Eye (tissue), 1 donor: ENCODE measurements at places on chromosomes 5 and 9.
A peak's percentile ranks its signal among the peaks of the same experiment; 100 is the strongest.

- peak; percentile 44 for DNase-seq
Measured at GRCh38 chr9:122949696-122950095, 8.9 kb downstream of the RABGAP1 start.

GRCh38 chr9:119273325-119273904, 95.8 kb downstream of the BRINP1 start:
- no peak for DNase-seq

- DNase-seq: no peak
Measured at GRCh38 chr9:71490810-71491209, 277.5 kb downstream of the CEMIP2 start.

DNA sequence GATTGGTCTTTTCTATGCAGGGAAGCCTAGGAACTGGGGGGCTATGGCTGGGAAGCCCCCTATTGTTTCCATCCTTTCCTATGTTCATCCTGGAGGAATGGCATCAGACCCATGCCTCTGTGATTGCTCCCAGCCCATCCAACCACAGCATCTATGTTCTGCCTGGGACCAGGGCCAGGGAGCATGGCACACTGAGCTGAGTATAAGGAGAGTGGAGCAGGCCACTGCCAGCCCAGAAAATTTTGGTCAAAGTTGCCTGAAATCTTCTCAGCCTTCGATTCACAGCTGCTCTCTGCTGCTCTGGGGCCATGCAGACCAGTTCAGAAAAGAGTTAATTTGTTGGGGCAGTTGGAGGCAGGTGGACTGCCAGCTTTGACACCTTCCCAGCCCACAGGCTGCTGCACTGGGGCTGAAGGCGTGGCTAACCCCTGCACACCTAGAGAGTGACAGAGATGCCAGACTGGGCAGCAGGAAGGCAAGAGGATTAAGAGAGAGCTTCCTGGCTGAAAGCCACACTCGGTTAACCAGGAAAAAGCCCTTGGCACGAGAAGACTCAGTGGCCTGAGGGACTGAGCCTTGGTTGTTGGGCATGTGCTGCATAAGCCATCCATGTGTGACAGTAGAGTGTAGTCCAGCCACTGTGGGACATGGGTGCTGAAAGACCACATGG, 12.1 kb downstream of the TGFBI start:
- no peak for DNase-seq

- DNase-seq: no peak
Measured at GRCh38 chr9:124108216-124108615, 96.6 kb downstream of the LHX2 start.

GRCh38 chr9:87387351-87388011, 110.2 kb upstream of the DAPK1 start:
- DNase-seq: no peak

DNA sequence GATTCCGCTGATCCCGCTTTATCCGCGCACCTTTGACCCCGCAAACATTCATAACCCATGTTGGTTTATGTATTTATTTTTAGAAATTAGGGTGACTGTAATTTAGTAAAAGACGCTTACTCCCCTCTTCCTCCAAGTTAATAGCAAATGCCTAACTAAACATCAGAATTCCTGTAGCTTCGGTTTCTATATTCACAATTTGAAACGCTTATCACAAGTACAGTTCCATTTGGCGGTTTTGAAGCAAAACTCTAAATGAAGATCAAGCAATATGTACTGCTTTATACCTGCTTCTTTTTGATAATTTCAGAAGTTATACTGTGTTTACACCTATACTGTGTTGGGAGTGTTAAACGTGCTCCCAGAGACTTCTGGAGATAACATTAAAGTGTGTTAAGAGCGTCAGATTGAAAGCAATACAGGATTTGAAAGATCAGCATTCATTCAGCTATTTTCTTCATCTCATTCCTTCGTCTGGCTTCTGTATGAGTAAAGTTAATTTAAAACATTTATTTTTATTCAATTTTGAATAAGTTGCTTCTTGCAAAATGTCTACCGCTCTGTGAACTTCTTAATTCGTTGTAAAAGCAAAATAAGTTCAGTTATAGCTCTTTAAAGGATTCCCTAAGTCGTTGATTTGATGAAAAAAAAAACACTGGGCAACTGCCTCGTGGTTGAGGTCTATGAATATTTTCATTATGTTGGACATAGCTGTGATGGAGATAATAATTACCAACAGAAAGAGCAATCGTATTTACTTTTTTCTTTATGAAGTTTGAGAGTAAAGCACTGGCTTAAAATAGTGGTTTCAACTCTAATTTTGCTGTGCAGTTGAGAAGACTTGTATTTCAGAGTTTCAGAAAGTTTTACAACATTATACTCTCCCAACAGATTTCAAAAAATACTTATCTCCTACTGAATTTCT, 2.5 kb downstream of the PRDM6 start:
- peak; percentile 84 for DNase-seq

GRCh38 chr9:127943011-127943662, 5.5 kb upstream of the DPM2 start:
- no peak for DNase-seq

- no peak for DNase-seq
Measured at GRCh38 chr5:149764086-149764485, 34.0 kb downstream of the PPARGC1B start.

DNA sequence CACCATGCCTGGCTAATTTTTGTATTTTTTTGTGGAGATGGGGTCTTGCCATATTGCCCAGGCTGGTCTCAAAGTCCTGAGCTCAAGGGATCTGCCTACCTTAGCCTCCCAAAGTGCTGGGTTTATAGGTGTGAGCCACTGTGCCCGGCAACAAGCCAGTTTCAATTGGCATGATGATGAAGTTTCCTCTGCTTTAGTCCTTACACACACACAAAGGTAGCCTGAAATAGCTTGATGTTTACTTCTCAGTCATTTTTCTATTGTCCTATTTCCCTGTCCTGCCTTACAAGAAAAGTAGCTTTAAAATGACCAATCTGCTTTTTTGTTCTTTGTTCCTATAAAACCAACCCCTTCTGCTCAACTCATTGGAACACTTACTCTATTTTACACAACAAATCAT, 33.6 kb downstream of the PDE6A start:
- DNase-seq: no peak

GRCh38 chr5:75536694-75537360, 25.1 kb downstream of the POLK start:
- no peak for DNase-seq

- DNase-seq: peak; percentile 77
Measured at GRCh38 chr5:180816608-180817534, 14.3 kb upstream of the MGAT1 start.

GRCh38 chr9:116280529-116280928, 126.9 kb downstream of the PAPPA start:
- no peak for DNase-seq

GRCh38 chr9:137417161-137418021, 5.6 kb downstream of the EXD3 start:
- no peak for DNase-seq

DNA sequence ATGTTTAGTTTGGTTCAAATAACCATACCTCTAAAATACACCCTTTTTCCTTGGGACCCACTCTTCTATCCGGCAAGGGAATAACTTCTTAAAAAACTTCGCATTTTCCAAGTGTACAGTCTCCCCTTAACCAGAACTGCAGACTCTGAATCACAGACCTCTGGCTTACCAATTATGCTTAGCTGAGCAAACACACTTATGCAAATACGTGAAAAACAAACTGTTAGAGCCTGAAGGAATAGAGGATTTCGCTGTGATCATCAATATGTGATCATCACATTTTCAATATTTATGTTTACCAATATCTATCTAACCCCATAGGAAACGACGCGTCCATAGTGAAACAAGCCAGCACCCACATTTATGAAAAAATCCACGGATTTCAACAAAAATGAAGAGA, 1.3 kb downstream of the LPAR1 start:
- no peak for DNase-seq

DNA sequence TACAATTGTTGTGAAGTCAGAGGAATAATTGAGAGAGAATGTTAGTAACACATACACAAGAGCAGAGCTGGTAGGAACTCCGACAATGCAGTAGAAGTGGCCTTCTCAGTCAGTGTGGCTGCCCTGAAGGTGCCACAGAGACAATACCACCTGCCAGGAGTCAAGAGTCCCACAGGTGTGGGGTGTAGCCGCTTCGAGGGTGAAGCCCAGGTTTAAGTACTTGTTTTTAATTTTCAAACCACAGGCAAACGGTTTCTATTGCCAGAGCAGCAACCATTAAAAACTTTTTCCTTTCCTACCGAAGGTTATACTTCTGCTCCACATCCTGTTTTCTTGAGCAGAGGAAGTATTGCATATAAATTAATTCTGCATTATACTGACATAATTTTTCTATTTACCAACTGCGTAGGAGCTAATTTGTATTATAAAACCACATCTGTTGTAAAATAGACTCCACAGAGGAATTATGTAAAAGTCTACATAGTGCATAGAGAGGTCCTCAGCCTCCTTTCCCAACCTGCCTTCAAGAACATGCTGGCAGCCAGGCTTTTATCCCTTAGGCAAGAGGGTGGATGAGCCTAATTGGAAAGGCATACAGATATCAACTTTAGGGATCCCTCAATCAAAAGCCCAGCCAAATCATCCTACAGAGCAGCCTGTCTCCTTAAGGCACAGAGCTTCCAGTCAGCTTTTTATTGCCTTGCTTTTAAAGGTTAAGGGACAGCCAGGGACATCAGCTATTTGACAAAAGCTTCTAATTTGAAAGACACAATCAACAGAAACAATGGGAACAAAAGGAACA, 12.9 kb upstream of the ACTBL2 start:
- DNase-seq: no peak

DNA sequence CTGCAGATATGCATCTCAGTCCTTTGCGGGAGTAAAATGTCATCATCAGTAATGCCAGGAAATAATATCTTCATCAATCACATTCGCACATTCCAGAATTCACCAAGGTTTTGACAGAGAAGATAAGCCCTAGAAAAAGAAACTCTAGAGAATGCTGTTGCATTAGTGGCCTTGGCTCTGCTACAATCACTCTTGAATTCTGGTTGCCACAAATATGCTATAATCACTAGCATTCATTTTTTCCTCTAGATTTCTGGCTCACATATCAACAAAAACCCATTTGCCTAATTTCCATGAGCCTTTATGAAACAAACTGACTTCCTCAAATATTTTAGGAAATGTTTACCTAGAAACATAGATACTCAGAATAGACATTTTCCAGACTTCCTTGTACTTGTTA, 653.4 kb downstream of the ANXA1 start:
- DNase-seq: no peak
